HS-27A (cell line): ENCODE measurements at places on chromosomes 6 and 20.

GRCh38 chr20:21432911-21433310, 35.6 kb upstream of the NKX2-4 start:
- DNase-seq = no peak

GRCh38 chr20:33851842-33852466, 40.8 kb downstream of the CHMP4B start:
- DNase-seq = no peak

DNA sequence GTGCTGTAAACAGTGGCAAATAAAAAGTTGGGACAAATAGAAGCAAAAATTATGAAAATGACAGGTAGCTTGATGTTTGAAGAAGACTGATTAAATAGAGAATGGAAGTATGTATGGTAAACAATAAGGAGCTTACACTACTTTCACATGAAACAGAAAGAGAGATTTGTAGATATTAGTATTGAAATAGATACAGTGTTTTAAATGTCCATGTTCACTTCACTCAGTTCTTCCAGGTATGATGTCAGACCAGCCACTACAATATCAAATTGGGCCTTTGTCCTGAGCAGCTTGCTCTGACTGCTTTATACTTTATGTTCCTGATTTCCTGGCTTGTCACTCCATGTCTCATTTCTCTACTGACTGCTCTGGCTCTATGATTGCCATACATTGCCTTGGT, 107.5 kb downstream of the CENPW start:
- no peak for DNase-seq

DNA sequence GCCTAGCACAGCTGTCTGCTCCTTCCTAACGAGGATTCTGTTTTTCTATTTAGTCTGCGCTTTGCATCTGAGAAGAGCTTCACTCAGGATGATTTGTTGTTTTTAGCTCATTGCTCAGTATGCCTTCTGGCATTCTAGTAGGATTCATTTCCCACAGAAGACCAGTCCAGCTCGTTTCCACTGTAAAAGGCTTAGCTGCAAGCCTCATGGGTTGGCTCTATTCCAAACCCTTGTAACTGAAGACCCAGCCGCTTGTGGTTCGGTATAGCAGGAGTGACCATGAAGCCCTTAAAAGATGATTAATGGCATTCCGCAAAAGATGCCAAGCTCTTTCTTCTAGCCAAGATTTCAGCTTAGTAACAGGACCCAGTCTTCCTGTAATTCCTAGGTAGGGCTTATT, 7.2 kb downstream of the ADGRF1 start:
- no peak for DNase-seq

DNA sequence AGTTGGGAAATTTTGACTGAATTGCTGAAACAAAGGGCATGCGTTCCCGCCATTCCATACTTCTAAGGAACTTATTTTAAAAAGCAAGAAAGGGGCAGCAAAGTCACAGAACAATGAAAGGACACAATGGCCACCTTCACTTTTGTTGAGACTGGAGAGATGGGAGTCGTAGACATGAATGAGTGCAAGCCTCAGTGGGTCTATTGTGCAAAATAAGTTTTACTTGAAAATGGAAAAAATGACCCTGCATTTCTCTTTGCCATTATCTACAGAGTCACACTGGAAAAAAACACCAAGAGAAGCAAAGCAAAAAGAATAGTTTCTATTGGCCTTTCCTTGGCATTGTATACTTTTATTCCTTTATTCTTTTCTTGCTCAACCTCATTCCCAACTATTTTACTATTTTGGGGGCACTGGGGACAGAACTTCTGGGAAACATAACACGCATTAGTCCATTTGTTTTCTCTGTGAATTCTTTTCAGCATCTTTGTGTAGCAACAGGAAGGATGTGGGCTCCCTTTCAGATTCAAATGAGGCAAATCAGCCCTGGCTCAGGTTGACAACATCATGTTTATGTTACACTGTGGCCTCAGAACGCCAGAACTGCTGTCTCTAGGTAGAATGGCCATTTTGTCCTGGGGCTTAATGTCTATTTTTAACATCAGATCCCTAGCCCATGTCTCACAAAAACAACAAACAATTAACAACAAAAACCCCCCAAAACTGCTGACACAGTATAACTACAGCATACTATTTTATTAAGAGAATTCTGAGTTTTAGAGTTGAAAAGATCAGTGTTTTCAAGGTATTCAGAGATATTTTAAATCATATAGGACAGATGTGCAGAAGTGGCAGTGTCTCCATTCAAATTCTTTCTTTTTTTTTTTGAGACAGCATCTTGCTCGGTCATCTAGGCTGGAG, 122.2 kb downstream of the FYN start:
- no peak for DNase-seq

DNA sequence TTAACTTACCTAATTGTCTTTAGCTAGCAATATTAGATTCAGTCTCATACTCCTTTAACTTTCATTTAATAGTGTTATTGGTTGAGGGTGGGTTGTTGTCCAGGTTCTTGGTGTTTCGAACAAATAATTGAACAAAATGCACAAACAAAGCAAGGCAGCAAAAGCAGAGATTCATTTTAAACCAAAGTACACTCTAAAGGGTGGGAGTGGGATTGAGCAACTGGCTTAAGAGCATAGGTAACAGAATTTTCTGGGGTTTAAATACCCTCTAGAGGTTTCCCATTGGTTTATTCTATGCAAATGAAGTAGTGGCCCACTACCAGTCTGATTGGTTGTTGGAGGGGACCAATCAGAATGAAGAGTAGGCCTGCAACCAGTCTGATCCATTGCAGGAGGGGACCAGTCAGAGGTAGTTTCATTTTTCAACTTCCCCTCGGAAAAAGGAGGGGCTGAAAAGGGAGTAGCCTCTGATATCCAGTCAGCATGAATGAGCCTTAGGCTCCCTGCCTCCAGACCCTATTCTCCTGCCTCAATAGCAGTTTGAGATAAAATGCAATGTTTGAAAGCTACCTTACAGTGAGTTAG, 26.3 kb upstream of the RAB23 start:
- no peak for DNase-seq

GRCh38 chr6:89251976-89252375, 34.8 kb upstream of the GABRR1 start:
- no peak for DNase-seq
